ENCODE measurements at places on chromosomes 2 and 18.

- DNase-seq = no peak
Observed at GRCh38 chr2:106977717-106978116, 91.8 kb upstream of the ST6GAL2 start.

- DNase-seq = no peak
Observed at GRCh38 chr2:29766191-29766590, 155.2 kb downstream of the ALK start.

- DNase-seq = no peak
Observed at GRCh38 chr2:63614983-63615945, 26.5 kb downstream of the MDH1 start.

DNA sequence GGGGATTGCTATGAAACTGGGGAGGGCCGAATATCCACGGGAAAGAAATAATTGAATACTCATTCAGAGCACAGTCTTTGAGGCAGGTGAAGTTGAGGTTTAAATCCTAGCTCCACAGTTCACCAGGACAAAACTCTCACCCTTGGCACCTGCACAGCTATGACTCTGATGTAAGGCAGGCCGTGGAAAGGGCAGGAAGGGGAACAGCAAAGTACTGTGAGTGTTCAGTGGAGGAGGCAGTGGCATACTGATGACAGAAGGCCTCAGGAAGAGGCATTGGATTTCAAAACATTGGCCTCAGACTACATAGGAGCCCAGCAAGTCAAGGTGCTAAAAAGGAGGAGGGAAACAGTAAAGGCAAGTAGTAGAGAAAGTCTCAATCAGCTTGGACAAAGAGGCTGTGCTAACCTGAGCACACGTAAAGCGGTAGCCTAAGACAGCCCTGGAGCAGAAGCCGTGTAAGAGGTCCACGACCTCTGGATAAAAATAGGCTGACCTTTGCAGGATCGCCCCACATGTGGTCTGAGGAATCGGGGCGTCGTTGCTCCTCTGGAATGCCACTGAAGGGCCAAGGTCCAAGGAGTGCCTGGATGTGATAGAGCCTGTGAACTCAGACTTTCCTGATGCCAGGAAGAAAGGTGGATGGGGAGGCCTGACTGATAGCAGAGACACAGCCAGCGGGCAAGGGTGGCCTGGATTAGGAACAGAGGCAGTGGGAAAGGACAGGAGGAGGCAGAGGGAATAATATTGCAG, 243.6 kb downstream of the PID1 start:
- no peak for DNase-seq

DNA sequence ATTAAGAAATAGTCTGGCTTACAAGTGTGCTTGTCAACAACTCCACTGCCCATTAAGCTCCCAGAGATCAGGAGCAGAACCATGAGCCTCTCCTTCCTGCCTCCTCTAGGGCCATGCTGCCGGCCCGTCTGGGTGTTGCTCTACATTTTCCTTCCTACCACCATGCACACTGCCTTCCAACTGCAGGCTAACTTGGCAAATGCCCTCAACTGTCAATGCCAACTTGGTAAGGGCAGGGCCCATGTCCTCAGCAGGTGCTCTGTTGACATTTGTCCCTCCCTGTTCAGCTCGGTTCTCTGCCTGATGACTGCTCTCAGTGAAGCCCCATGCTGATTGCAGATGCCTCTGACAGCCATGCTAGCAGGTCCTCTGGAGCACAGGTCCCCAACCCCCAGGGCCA, 345.2 kb downstream of the ALK start:
- DNase-seq = no peak

DNA sequence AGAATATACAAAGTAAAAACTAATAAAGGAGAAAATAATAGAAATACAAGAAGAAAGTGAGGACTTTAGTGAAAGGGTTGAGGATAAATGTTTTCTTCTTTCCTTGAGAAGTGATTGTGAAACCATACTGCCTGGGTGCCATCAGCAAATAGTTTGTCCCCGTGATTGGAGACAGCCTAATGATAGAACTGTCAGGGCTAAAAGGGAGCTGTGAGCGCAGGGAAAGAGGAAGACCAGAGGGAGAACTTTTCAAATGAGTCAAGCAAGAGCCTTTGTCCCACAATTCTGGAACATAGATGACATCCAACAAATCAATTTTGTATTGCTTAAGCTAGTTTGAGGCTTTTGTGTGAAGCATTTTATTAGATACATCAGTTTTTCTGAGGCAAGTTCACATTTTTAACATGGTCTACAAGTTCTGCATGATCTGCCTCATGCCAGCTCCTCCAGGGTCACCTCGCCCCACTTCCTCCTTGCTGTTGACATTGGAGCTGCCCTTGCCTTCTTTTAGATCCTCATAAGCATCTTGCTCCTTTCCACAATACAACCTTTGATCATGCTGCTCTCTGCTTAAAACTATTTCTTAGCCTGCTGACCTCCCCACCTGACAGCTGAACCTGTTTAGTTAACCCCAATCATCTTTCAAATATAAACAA, 213.4 kb upstream of the REG3G start:
- no peak for DNase-seq

DNA sequence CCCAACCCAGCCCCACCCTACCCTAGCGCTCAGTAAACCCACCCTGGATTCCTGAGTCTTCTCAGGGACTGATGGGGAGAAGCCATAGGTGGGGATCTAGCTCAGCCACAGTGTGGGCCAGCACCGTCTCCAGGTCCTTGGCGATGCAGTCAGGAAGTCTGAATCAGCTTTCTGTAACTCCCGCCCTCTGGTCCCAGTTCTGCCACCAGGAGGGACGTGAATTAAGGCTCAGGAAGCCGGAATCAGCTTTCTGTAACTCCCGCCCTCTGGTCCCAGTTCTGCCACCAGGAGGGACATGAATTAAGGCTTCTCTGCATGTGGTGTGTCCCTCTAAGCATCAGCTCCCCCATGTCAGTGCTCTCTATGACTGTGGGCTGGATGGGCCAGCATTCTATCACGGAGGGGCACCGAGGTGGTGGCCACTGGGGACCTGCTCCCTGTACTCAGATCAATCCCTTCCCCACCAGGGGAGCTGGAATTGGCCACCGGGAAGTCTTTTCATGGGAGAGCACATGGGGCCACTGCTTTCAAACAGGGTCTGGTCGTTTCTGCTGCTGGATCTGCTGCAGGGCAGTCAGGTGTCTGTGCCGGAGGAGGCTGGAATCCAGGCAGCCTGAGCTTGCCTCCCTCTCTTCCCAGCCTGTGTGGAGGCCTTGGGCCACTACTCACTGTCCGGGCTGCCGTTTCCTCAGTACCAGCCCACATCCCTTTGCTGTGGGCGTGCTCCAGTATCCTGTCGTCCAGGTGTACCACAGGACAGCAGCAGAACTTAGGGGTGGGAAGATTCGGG, 24.7 kb downstream of the ASB18 start:
- no peak for DNase-seq

DNA sequence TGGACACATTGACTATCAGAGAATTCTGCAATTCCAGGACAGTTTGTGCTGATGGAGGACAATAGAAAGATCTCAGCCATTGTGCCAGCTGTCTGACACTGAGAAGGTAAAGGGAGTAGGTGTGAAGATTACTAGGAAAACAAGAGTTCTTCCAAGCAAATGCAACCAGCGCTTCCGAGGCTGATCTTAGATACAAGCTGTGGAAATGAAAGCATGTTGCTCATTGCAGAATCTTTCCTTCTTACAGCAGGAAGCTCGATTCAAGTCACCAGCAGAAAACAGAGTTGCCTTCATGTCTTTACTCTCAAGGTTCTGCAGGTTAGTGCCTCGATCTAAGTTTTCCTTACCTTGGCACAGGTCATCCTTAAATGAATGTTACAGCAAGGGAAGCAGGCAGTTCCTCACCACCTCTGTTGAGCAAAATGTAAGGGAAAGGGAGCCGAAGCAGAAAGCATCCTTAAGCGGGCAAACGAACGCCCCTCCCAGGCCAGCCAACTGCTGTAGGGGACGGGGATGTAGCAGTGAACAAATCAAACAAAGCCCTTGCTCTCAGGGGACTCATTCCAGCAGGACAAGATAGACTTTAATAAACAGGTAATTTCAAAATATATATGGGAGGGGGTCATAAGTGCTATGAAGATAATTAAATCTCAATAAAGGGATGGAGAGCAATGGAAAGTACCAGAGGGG, 54.3 kb downstream of the MARCHF4 start:
- no peak for DNase-seq

GRCh38 chr18:77487951-77488740, 238.5 kb downstream of the GALR1 start:
- DNase-seq = no peak

GRCh38 chr2:40962026-40962425, 510.1 kb upstream of the SLC8A1 start:
- no peak for DNase-seq

- no peak for DNase-seq
Observed at GRCh38 chr2:430291-431040, 142.6 kb upstream of the ALKAL2 start.

- DNase-seq = no peak
Observed at GRCh38 chr2:214127571-214127970, 283.3 kb upstream of the VWC2L start.

GRCh38 chr18:23223641-23224040, 88.4 kb downstream of the CABLES1 start:
- DNase-seq = no peak

DNA sequence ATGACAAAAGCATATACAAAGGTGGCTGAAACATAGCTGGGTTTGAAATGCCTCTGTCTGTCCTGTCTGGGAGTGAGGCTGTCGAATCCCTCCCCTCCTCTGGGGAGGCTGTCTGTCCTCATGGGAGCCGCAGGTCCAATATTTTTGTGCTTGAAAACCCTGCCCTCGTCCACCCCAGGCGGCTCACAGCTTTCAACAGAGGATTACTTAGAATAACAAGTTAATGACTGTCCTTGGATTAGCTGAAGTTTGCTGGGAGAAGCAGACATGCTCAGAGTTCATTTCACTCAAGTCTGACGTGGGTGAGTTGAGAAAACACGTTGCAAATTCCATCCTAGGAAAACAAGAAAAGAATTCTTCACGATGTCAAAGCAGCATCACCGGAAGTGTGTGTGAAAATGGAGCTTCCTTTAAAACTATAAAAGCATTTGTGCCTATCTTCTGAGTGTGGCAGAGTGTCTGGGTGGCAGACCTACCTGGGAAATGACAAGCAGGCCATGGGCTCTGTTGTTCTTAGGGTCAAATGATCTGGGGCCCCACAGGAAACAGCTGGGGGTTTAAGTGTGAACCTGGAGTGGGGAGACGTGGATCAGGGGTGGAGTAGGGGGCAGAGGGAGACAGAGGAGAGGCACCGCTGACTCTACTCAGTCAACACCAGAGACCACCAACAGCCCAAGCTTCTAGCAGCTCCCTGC, 77.1 kb downstream of the DDX1 start:
- no peak for DNase-seq

- DNase-seq = no peak
Observed at GRCh38 chr2:33605056-33605455, 6.0 kb upstream of the FAM98A start.

- DNase-seq = no peak
Observed at GRCh38 chr18:39051013-39051412, 1485.4 kb upstream of the CELF4 start.

DNA sequence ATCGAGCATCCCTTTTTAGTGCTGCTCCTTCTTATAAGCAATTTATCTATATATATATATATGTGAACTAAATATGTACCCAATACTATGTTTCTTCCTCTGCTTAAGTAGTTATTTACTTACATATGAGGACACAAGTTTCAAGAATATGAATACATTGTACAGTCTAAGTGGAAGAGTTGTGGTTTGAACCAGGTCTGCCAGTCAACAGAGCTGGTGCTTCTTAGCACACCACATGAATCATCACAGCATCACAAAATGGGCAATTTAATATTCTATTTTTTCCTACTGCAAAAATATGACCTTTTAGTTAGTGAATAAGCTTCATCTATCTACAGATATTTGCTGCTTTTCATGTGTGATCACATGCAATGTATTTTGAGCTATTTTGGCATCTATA, 64.4 kb upstream of the SPAG16 start:
- DNase-seq = no peak

DNA sequence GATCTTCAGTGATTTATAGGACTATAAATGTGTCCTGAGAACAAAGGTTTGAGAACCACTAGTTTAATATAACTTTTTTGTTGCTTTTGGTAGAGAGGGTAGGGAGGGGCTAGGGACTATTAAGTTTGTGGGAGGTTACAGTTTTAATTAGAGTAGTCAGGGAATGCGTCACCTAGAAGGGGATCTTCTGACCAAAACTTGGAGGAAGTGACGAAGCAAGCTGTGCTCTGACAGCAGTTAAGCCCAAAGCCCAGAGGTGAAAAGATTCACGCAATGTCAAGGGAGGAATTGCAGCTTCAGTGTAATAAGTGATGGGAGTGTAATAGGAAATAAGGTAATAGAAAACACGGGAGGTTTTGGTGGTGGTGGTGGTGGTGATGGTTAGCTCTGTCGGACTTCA, 8.1 kb downstream of the TDRD15 start:
- no peak for DNase-seq

GRCh38 chr2:228507231-228507824, 325.8 kb upstream of the SPHKAP start:
- DNase-seq = no peak

- DNase-seq = no peak
Observed at GRCh38 chr2:119255760-119256581, 32.3 kb downstream of the STEAP3 start.

- DNase-seq = no peak
Observed at GRCh38 chr2:238420442-238420841, 6.3 kb upstream of the ASB1 start.

DNA sequence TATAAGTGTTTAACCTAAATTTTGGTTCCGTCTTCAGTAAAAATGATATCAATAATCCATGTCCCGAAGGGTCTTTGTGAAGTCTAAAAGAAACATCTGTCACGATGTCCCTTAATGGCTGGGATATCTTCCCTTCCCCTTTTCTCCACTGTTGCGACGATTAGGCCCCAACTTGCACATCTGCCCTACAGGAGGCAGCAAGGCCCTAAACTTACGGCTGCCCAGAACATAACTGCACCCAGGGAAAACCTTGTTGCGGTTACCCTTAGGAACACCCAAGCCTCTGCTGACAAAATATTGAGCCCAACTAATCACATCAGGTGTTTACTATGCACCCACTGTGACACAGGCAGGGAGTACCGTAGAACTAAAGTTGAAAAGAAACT, 1.3 kb upstream of the SMAD2 start:
- no peak for DNase-seq

DNA sequence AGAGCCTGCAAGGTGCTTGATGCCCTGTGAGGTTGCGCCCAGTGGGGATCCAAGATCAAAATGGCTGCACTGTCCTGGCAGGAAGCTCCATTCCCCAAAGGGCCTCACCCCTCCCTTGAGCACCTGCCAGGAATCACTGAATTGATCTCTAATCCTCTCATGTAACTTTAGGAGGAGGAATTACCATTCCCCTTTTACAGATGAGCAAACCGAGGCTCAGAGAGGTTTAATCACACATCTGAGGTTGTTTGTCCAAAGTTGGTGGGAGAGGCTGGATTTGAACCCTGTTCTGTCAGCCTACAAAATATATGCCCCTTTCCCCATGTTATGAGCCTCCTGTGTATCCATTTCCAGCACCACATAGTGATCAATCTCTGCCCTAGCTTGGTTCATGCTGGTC, 10.5 kb downstream of the ASIC4 start:
- DNase-seq = no peak

- DNase-seq = no peak
Observed at GRCh38 chr2:241620419-241620769, 16.6 kb downstream of the THAP4 start.

- DNase-seq = no peak
Observed at GRCh38 chr2:236859908-236860307, 225.8 kb upstream of the COPS8 start.

Measured in effector CD8-positive, alpha-beta T cell (primary cell).